ENCODE measurements at places on chromosomes 1 and 21.

DNA sequence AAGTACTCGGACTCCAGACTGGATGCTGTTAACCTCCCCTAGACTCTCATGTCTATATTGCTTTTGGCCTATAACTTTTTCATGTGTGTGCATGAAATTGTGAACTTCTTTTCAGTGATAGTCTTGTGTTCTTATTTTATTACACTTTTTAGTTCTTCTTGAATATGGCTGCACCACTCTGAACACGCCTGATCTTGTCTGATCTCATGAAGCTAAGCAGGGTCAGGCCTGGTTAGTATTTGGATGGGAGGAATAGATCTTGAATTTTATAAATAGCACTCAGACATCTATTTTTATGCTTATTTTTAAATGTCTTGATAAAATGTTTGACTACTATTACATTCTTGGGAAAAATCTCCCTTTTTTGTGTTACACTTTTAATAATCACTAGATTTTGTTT lies 22.4 kb downstream of the TCP10L start:
- DNase-seq, result peak; percentile 13

DNA sequence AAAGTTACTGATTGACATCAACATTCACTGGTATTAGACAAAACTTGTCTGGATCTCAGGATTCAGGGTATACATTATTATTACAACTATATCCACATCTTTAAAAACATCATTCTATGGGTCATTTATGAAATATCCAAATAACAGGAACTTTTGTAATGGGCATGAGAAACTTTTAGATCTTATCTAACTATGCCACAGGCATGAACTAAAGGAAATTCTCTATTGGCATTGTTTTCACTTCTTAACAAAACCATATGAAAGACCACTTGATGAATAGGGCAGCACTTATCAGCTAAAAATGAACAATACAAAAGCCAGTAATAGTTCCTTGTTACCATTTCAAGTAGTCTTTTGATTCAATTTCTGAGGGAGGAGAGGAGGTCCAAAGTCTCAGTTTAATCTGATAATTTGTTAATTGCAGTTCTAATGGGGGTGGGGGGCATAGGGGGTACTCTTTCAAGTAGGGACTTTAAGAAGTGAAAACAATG lies 30.8 kb upstream of the CPLANE2 start:
- no peak for DNase-seq

DNA sequence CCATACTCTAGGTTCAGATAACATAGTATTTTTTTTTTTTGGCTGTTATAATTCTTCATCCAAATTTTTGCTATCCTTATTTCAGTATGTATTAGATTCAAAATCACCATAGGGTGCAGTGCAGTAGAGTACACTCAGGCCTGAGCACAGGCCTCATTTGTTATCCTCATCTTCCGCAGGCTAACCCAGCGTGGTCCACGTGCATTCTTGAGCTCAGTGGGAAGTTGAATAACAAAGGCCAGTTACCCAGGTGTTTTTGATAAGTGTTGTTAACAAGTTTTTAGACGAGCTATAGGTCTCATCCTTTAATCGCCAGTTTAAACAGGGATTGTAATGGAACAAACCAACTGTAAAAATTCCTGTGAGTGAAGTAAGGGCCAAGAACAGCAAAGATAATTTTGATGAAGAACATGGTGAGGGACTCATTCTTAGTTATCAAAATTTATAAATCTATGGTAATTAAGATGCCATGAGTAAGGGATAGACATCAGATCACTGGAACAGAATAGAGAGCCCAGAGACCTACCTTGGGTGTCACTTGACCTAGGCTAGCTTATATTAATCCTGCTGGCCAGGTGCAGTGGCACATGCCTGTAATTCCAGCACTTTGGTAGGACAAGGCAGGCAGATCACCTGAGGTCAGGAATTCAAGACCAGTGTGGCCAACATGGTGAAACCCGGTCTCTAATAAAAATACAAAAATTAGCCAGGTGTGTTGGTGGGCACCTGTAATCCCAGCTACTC lies 22.0 kb downstream of the FLVCR1 start:
- DNase-seq, result no peak

- no peak for DNase-seq
Measured at GRCh38 chr1:31437433-31438037, 24.5 kb downstream of the SERINC2 start.

DNA sequence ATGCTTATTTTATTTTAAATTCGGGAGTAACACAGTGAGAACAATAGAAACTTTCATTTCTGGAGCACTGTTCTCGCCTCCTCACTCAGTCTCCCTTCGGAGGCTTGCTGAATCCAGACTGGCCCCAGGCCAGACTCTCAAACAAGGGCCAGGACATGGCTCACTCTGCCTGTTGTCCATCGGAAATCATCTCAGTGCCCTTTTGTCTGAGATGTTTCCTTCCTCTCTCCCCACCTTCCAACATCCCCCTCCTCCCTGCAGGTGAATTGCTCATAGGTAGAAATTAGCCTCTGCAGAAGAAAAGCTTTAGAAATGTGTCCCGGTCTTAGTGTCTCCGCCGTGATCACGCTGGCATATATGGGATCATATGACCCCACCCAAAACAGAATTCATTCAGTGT lies 55.2 kb downstream of the ERG start:
- DNase-seq, result no peak

GRCh38 chr1:202212787-202213186 lies 19.2 kb downstream of the LGR6 start:
- DNase-seq, result no peak

GRCh38 chr1:38284953-38285352 lies 238.4 kb upstream of the POU3F1 start:
- DNase-seq, result no peak

Data from CD4-positive, alpha-beta T cell treated with Interleukin-21 for 1 hour (primary cell).